ENCODE measurements at places on chromosomes 2 and 18. TPM values are rescaled to one million over a fixed set of nuclear protein-coding genes. Genes with fewer than 3 reads are reported as not detected.

Gene CPLX4
- not detected for total RNA-seq

DNA sequence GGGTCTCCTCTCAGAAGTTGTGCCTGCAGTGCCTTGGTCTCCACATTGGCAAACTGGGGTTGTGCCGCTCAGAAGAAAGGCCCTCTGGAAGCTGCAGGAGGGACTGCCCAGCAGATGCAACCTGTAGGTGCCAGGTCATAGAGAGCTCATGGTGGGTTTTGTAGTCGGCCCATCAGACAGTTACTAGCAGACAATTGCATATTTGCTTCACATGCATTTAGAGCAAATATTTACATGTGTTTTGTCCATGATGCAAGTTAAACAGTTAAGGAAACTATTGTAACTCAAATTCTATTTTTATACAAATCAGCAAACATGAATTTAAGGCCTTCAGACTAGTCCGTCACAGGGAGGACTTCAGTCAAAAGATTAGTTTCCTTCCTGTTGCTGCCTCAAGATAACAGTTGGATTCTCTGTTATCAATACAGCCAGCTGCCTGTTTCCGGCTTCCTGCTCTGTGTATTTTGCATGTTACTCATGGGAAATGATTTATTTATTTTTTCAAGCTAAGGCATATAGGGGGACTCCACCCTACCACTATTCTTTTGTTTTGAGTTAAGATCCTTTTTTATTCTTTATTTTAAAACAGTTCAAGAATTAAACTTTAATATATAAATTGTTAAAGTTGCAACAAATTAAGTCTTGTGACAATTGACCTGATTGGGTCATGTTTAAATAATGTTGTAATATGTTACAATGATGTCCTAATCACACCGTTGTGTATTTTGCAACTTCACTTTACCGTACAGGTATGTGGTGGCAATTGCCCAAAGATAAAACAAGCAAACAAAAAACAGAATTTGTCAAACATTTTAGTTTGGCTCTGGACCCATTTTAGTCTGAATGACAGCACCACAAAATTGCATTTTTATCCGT lies 133.5 kb downstream of the SPTBN1 start:
- DNase-seq = no peak

GRCh38 chr2:151827564-151828142 lies 568 bp downstream of the ARL5A start:
- peak; percentile 25 for DNase-seq

GRCh38 chr2:31430439-31431165 lies 16.1 kb upstream of the XDH start:
- no peak for DNase-seq

DNA sequence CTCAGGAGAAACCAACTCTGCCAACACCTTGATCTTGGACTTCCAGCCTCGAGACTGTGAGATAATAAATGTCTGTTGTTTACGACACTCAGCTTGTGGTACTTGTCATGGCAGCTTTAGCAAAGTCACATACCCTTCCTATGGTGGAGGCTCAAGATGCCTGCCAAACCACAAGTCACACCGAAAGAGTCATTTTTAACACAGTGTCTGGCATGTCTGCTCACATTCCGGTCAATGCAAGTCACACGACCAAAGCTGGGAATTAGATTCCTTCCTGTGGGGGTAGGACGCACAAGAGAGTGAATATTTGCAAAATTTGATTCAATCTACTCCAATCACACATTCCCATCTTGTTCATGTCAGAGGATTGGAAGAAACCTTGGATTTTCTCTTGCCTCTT lies 24.6 kb downstream of the KCNE4 start:
- no peak for DNase-seq

- no peak for DNase-seq
Measured at GRCh38 chr2:220090050-220090449, 462.6 kb downstream of the SLC4A3 start.

GRCh38 chr2:20490300-20491181 lies 43.7 kb downstream of the RHOB start:
- DNase-seq = no peak

DNA sequence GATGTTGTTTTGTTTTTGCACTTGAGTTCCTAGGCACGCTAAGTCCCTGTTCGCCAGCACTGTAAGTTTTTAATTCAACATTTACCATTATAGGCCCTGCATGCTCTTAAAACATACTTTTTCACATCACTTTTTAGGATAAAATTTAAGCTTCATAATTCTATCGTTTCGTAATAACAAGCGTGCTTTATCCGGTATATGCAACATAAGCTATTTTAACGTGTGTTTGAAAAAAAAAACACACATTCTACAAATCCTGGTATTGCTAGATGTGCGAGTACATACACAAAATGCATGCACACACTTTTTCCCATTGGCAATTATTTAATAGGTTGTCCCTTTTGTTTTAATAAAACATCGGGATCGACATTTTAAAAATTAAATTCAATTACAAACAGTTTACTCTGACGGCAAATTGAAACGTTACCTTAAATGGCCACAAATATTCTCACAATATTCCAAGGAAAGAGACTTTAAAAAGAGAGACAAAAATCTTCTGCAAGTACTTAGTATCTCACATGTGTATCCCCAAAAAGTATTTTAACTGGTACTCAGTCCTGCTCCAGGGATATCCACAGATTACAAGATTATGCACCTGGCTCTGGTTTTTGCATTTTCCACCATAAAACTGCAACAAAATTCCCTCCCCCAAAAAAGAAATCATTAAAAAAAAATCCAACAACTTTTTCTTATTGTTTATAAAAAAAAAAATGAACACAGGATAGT lies 1.0 kb upstream of the TCF4 start:
- no peak for DNase-seq

- no peak for DNase-seq
Measured at GRCh38 chr2:29105375-29105774, 9.8 kb upstream of the CLIP4 start.

Gene LRP1B
- total RNA-seq = 10.1 TPM

- no peak for DNase-seq
Measured at GRCh38 chr18:62578980-62579511, 56.2 kb downstream of the ZCCHC2 start.

Measured in omental fat pad (tissue), 4 donors.